ENCODE measurements at places on chromosomes 7 and 10. TPM values are rescaled to one million over a fixed set of nuclear protein-coding genes. Genes with fewer than 3 reads are reported as not detected.

The TEX47 gene
- total RNA-seq = not detected

The PHYHIPL gene
- 0.51 TPM for total RNA-seq

The EBLN1 gene
- total RNA-seq = not detected

The CC2D2B gene
- total RNA-seq = 5.8 TPM

The CCL24 gene
- not detected for total RNA-seq

The TRIM50 gene
- not detected for total RNA-seq

GRCh38 chr7:91771921-91772815, 108.3 kb downstream of the MTERF1 start:
- no peak for DNase-seq

- DNase-seq = no peak
Measured at GRCh38 chr7:149385195-149385950, 75.5 kb downstream of the ZNF777 start.

GRCh38 chr7:91596287-91596686, 284.2 kb downstream of the MTERF1 start:
- no peak for DNase-seq

- DNase-seq = no peak
Measured at GRCh38 chr7:121761399-121761798, 111.6 kb upstream of the PTPRZ1 start.

GRCh38 chr10:117365612-117366011, 9.6 kb downstream of the PDZD8 start:
- DNase-seq = no peak
